ENCODE measurements at places on chromosomes 4 and X. TPM values are rescaled to one million over a fixed set of nuclear protein-coding genes. Genes with fewer than 3 reads are reported as not detected.

DNA sequence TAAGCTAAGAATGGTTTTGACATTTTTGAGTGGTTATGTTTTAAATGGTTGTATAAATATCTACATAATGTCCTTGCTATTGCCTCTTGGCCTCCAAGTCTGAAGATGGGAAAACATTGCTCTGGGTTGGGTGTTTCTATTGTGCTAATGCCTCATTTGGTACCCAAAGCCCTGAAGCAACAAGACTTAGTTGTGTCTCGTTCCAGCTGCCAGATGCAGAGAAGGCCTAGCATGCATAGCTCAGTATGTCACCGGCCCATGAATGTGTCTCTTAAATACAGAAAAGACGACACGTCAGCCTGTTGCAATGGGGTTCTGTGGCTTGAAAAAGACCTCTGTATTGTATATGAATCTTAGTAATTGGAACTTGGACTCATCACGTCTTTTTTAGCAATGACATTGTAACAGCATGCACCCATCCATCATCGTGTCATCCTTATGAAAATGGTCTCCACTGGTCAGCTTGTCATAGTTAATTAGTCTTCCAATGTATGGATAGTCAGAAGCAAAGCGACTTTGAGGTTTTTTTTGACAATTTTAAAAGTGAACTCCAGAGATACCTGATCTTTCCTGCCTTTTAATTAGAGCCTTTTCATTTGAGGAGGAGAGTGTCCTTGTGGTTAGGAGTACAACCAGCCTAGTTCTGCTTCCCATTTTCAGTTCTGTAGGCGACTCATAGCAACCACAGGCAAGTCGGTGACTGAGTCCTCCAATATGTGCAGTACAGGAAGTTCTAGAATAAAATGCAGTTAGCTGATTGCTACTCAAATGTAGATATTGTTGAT lies 126.4 kb upstream of the GATB start:
- DNase-seq, result no peak

GRCh38 chr4:4866124-4866865 lies 6.8 kb downstream of the MSX1 start:
- peak; percentile 74 for DNase-seq

GRCh38 chr4:133188433-133189146 lies 39.5 kb downstream of the PCDH10 start:
- no peak for DNase-seq

- DNase-seq, result no peak
Measured at GRCh38 chrX:76148753-76149152, 24.1 kb upstream of the PBDC1 start.

GRCh38 chr4:74362347-74362746 lies 2.6 kb upstream of the EREG start:
- no peak for DNase-seq

GRCh38 chrX:112083624-112084326 lies 1.2 kb upstream of the TRPC5 start:
- peak; percentile 71 for DNase-seq

DNA sequence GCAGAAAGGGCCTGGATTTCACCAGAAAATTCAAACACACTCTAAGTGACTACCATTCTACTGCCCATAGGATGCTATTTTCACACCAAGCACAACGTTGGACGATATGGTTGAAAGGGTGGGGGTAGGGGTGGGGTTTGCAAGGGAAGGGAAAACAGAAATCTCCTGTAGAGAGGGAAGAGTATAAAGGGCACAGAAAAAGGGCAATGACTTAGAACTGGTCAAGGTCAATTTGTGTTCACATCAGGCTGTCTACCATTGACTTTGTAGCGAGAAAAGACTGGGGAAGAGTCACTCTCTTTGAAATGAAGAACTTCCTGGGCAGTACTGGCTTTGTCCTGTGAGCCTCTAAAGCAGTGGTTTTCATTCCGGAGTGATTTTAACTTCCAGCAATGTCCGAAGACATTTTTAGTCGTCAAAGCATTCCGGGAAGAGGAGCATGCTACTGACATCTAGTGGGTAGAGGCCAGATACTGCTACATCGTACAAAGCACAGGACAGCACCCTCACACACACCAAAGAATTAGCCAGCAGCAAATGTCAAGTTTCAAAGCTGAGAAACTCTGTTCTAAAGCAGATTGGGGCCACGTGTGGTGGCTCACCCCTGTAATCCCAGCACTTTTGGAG lies 48.4 kb upstream of the SLC7A3 start:
- no peak for DNase-seq

DNA sequence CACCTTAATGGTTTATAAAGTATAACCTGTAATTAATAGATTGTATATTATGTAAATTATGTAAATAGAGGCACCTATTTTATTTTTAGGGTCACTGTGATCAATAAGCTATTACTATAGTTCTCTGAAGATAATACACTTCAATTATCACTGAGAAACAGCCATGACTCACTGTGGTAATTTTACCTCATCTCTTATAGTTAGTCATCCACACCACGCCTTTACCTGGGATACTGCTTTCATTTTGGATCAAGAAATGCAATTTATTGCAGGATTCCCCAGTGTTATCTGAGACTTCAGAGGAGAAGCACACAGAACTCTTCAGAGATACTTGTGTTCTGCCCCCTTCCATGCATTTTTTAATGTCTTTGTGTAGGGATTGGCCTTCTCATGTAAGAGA lies 348.1 kb upstream of the ATOH1 start:
- no peak for DNase-seq

- DNase-seq, result no peak
Measured at GRCh38 chr4:111296466-111296865, 673.6 kb upstream of the PITX2 start.

GRCh38 chrX:66050140-66050569 lies 10.3 kb upstream of the VSIG4 start:
- no peak for DNase-seq

GRCh38 chr4:83174844-83175414 lies 60.4 kb upstream of the PLAC8 start:
- no peak for DNase-seq

GRCh38 chrX:13499736-13500135 lies 69.7 kb upstream of the EGFL6 start:
- no peak for DNase-seq

- DNase-seq, result peak; percentile 46
Measured at GRCh38 chr4:6633091-6633906, 7.2 kb upstream of the MRFAP1 start.

- no peak for DNase-seq
Measured at GRCh38 chr4:102143433-102143832, 201.8 kb downstream of the SLC39A8 start.

GRCh38 chr4:7255488-7255881 lies 63.1 kb downstream of the SORCS2 start:
- DNase-seq, result no peak

DNA sequence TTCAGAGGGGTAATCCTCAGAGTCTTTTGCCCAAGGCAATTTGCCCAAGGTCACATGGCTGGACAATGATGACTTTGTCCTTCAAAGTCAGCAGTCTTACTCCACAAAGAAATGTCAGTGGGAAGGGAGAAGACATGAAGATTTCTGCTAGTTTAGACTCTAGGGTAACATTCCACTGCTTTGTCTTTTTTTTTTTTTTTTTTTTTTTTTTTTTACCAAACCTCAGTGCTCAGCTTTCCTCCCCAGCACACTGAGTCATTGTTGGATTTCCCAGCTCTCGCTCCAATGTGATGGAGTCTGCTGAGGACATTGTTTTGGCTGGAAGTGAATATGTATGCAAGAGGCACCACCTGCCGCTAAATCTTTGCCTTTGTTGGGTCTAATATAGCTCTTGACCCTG lies 7.2 kb upstream of the C1QTNF7 start:
- DNase-seq, result no peak

- no peak for DNase-seq
Measured at GRCh38 chr4:99457270-99457669, 22.1 kb upstream of the ADH7 start.

DNA sequence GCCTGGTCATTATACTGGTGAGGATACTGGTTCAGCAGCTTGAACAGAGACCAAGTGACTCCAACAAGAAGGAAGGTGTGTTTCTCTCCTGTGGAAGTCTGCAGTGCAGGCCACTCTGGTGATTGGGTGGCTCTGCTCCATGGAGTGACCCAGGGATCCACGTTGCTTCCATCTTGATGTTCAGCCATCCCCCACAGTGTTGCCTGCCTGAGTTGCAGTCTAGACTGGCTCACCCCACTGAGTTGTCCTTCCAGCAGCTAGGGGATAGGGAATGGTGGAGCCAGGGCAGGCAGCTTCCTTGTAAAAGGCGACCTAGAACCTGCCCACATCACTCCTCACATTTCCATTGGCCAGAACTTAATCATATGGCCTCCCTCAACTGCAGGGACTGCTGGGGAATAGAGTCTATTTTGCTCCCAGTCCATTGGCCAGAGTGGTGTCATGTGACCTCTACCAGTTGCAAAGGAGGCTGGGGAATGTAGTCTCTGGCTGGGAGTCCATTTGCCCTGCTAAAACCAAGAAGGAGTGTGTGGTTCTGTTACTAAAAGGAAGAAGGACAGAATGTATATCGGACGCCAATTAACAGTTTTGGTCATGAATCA lies 8.0 kb downstream of the MAN2B2 start:
- DNase-seq, result no peak

GRCh38 chr4:71441186-71442169 lies 102.7 kb downstream of the SLC4A4 start:
- no peak for DNase-seq

GRCh38 chr4:23279377-23279986 lies 586.7 kb downstream of the GBA3 start:
- DNase-seq, result no peak

DNA sequence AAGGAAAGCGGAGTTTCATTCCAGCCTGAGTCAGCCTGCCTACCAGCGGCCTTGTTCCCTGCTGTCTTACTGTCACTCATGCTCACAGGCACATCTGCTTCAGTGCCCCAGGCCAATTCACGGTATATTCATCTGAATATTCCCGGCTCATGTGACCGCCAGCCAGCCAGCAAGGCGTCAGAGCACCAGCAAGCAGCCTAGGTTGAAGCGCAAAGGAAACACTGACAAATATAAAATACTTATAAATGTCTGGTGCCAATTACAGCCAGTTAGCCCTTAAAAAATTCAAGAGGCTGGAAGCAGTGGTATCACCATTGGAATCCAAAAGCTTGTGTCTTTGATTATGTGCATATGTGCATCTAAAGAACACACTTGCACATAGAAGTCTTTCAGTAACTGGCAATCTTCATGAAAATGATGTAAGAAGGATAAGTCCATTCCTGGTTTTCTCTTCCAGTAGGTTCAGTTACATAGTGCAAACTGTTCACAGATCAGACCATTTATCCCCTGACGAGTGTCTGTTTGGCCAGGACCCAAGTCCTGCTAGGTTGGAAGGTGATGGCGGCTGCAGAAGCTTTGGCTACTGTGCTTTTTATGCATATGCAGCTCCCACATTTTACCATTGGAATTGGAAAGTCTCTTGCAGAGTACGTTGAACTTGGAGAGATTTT lies 61.3 kb downstream of the LUZP4 start:
- no peak for DNase-seq

- DNase-seq, result no peak
Measured at GRCh38 chr4:120070196-120070595, 3.5 kb upstream of the MAD2L1 start.

- no peak for DNase-seq
Measured at GRCh38 chr4:55367084-55367722, 21.2 kb downstream of the SRD5A3 start.

- DNase-seq, result no peak
Measured at GRCh38 chrX:96464880-96465558, 219.6 kb upstream of the DIAPH2 start.

DNA sequence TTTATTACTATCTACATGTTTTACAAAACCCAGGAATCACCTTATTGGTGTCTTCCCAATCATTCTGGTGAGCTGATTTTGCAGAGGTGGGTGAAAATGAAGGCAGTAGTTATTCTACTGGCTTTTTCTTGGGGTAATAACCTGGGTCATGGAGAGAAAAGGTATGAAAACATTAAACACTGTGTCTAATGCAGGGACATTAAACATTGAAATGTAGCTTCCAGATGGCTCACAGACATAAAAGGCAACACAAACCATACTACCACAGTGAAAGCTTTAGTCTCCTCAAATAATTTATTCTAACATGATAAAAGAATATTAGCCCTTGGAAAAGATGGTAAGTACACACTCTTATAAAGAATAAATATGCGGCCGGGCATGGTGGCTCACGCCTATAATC lies 8.0 kb downstream of the SETD7 start:
- no peak for DNase-seq

The BANK1 gene
- 12.4 TPM for total RNA-seq

The KCND1 gene
- total RNA-seq, result 6.3 TPM

The SSX4B gene
- total RNA-seq, result not detected

The GPR143 gene
- 1.1 TPM for total RNA-seq

The PGAM4 gene
- not detected for total RNA-seq

The USP17L22 gene
- total RNA-seq, result not detected

The SUPT20HL1 gene
- 0.69 TPM for total RNA-seq
